ENCODE measurements at places on chromosomes 12 and 14. TPM values are rescaled to one million over a fixed set of nuclear protein-coding genes. Genes with fewer than 3 reads are reported as not detected.

The TEDC1 gene
- total RNA-seq = 15.8 TPM

The CYP27B1 gene
- total RNA-seq = 2.6 TPM

The FGF6 gene
- total RNA-seq = not detected

The RERGL gene
- 10.7 TPM for total RNA-seq

The CHGA gene
- total RNA-seq = not detected

The GLS2 gene
- total RNA-seq = 23.9 TPM

The TAS2R9 gene
- not detected for total RNA-seq

The P3H3 gene
- 30.5 TPM for total RNA-seq

The TMEM132D gene
- total RNA-seq = 0.64 TPM

The GLIPR1 gene
- 2.7 TPM for total RNA-seq

The PLEKHD1 gene
- total RNA-seq = 3.5 TPM

The HOXC6 gene
- 1.8 TPM for total RNA-seq
